Stimulated activated CD8-positive, alpha-beta memory T cell treated with anti-CD3 and anti-CD28 coated beads, Interleukin-7, amount 100 ng/mL, for 4 hours (primary cell): ENCODE measurements at places on chromosomes 16 and 17.

DNA sequence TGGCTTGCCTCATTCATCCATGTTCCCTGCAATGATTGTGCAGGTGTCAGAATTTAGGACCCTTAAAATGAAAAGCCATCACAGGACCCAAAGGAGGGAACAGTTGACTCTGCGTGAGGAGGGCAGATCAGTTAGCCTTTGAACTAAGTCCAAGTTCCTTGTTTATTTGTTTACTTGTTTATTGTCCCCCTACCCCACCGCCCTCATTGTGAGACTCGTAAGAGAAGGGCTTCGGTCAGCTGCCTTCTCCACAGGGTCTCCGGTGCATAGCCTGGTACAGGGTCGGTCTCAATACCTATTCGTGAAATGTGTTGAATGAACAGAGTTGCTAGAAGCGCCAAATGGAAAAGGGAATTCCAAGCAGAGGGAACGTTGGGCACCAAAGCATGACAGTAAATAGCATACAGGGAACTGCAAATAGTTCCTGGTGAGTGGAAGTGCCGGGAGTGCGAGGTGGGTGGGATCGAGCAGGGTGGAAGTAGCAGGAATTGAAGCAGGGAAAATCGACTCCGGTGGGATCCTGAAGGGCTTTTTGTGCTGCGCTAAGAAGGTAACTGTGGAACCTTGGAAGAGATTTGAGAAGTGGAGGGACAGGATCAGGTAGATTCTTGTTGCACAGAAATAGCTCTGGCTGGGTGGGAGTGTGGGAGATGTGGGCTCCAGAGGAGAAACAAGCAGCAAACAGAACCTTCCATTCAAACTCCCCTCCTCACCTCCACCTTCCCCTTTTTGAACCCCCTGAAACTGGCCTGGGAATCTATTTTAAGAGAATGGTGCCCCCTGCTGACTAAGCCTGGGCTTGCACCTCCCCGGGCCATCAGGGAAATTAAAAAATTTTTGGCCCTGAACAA is 12.7 kb downstream of the SLC35B1 start:
- peak; percentile 41 for DNase-seq

DNA sequence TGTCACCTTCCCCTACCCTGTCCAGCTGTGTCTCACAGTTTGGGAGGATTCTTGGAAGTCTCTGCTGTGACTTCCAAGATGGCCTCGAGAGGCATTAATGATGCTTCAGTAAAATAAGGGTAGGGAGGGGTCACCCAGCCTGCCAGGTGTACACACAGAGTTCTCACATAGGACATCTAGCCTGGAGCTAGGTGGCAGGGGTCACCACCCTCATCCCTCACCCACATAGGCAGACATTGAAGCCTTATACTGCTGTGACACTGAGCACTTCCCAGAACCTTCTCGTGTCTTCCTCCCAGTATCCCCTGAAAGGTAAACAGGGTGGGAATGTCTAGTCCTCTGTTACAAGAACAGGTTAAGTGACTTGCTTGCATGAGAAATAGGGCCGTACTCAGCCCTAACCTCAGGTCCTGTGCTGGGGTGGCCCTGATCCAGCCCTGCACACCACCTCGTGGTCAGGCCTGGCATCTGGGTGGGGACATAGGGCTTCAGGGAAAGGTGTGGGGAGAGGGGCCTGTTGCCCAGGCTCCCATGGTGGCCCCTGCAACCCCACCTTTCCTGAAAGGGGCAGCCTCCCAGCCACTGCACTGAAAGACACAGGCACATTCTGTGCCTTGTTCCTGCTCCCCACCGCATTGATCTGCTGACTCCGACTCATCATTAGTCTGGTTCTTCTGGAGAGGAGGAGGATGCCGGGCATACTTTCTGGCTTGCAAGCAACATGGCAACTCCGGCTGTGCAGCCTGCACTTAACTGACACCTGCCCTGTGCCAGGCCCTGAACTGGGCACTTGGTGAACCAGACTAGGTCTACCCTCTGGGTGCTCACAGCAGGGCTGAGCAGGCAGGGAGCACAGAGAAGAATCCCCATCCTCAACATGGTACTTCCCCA is 3.6 kb upstream of the MMP15 start:
- DNase-seq, result no peak

DNA sequence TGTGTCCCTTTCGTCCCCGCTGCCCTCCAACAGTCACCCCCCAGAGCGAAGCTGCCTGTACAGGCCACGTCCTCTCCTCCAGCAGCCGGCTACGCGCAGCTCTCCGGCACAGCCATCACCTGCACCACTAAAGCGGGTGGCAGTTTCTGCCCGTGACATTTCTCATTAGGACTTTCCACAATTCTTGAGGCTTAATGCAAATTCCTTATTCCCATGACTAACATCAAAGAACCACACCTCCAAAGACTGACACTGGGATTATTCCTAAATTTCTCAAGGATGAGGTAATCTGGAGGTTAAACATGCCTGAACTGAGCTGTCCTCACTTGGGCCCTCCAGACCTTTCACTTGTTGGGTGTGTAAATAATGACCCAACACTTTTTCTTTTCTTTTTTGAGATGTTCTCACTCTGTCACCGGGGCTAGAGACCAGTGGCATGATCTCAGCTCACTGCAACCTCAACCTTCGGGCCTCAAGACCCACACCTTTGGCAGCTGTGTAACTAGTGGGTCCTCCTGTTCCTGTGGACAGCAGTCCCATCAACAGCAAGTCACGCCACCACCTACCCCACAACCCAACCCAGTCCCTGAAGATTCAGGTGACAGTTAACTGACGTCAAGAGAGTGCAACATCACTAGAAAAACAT is 11.7 kb downstream of the ANKRD11 start:
- no peak for DNase-seq

GRCh38 chr16:17972460-17972943 is 364.0 kb downstream of the NPIPA8 start:
- DNase-seq, result no peak

DNA sequence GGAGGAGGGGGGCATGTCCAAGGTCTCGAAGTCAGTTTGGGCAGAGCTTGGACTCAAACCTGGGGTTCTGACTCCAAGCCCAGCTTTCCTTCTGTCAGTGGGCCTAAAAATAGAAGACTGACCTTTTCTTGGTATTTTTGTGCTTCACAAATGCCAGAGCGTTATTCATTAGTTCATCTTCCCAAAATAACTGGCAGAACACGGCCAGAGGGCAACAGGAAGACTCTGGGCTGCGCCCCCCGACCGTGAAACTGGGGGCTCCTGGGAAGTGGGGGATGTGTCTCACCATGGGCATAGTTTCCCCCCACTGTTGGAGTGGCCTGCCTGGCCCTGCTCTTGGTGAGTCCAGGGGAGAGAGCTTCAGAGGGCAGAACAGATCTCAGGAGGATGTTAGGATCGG is 94.0 kb downstream of the SOCS1 start:
- DNase-seq, result no peak
